ENCODE measurements at places on chromosomes 11 and 22. TPM values are rescaled to one million over a fixed set of nuclear protein-coding genes. Genes with fewer than 3 reads are reported as not detected.

USH1C gene
- total RNA-seq, result not detected

SELENOO gene
- total RNA-seq, result 29.2 TPM

PGR gene
- total RNA-seq, result under 0.01 TPM

LSP1 gene
- not detected for total RNA-seq

B3GAT3 gene
- 28.7 TPM for total RNA-seq

ANO1 gene
- 0.15 TPM for total RNA-seq

SCGB1C1 gene
- not detected for total RNA-seq

POU2AF3 gene
- total RNA-seq, result not detected

CRACR2B gene
- 6.5 TPM for total RNA-seq

MMP27 gene
- total RNA-seq, result not detected

DDX25 gene
- not detected for total RNA-seq

NXPE2 gene
- total RNA-seq, result not detected

CTTN gene
- 337 TPM for total RNA-seq

MFRP gene
- total RNA-seq, result 0.15 TPM

NXPE1 gene
- total RNA-seq, result not detected

GDPD4 gene
- not detected for total RNA-seq

FAM111B gene
- total RNA-seq, result 15.6 TPM

SLCO2B1 gene
- not detected for total RNA-seq

RASSF10 gene
- total RNA-seq, result not detected

RAB1B gene
- 65.0 TPM for total RNA-seq

RAB3IL1 gene
- 1.1 TPM for total RNA-seq

SCUBE1 gene
- total RNA-seq, result not detected

APOA1 gene
- total RNA-seq, result not detected

ESAM gene
- total RNA-seq, result 70.7 TPM

LRRC55 gene
- total RNA-seq, result not detected

PIWIL4 gene
- 0.32 TPM for total RNA-seq

KCNQ1 gene
- total RNA-seq, result not detected

GPHA2 gene
- total RNA-seq, result not detected

SSH3 gene
- 9.1 TPM for total RNA-seq

MISFA gene
- total RNA-seq, result 0.65 TPM

FGF19 gene
- not detected for total RNA-seq

FAM181B gene
- total RNA-seq, result 0.15 TPM

CNIH2 gene
- total RNA-seq, result not detected

PAMR1 gene
- 0.32 TPM for total RNA-seq

LIN7C gene
- total RNA-seq, result 68.8 TPM

ATG16L2 gene
- 13.7 TPM for total RNA-seq

KCNE3 gene
- 1.2 TPM for total RNA-seq

SCGB2A2 gene
- not detected for total RNA-seq

ACTN3 gene
- total RNA-seq, result under 0.01 TPM

RCOR2 gene
- 0.65 TPM for total RNA-seq

MAJIN gene
- total RNA-seq, result not detected

CSF2RB gene
- total RNA-seq, result 19.1 TPM

SCARF2 gene
- total RNA-seq, result 14.9 TPM

TSSK2 gene
- total RNA-seq, result not detected

SAA4 gene
- total RNA-seq, result not detected
